ELR (cell line): ENCODE measurements at places on chromosomes 7 and 10.
A peak's percentile ranks its signal among the peaks of the same experiment; 100 is the strongest.

GRCh38 chr10:6409971-6410643, 170.0 kb downstream of the PRKCQ start:
- peak; percentile 48 for DNase-seq

GRCh38 chr10:89303161-89303560, 1.3 kb downstream of the IFIT2 start:
- DNase-seq = no peak

DNA sequence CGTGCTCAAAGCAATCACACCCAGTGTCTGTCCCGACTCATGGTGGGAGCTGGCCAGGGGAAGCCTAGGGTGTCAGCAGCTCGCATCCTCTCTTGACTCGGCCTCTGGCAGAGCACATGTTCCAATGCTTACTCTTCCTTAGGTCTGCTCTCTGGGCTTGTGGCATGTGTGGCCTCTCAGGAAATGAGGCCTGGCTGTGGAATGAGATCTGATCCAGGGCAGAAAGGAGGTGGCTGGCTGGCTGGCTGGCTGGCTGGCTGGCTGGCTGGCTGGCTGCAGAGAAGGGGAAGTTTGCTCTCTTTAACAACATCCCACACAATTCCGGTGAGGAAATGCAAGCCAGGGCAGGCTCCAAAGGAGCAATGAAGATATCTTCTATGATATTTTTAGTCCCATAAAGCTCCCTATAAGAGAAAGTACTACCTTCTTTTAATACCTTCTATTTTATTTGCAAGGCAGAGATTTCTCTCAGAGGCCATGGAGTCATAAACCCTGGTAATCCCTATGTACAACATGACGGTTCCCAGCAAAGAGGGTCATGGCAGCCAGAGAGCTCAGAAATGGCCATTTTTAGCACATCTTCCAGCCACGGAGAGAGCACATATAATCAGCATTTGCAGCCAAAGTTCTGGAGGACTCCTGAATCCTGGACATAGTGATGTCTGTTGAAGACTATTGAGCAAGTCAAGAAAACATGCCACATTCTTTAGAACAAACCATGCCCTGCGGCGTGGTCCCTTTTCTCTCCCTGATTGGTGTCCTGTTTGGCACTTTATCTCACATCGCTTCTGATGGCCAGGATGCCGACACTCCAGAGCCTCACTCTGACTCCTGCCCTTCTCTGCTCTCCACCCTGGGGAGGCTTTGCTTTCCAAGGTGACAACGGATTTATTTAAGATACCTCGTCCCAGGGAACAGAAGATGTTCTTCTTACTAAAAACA, 153.7 kb downstream of the FANK1 start:
- DNase-seq = peak; percentile 56

DNA sequence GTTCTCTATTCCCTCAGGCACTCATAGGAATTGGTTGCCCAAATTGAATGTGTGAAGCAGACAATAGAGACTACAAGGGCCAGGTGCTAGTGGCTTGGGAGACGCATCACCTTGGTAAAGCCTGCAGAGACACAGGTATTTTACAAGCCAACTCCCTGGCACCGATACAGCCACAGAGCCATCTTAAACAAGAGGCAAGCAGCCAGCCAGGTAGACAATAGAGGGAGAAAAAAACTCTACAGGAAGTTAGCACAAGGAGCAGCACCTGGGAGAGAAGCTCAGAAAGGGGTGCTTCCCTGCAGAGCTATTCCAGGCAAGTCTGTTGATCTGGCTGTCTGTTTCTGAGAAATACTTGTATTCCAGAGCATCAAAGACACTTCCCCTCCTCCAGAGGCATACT, 43.0 kb upstream of the CDK1 start:
- DNase-seq = no peak

GRCh38 chr10:78752708-78753107, 316.1 kb upstream of the ZMIZ1 start:
- no peak for DNase-seq

- no peak for DNase-seq
Measured at GRCh38 chr10:9895453-9895852, 1122.2 kb upstream of the CELF2 start.

- DNase-seq = no peak
Measured at GRCh38 chr10:3747248-3747960, 37.6 kb downstream of the KLF6 start.

- peak; percentile 83 for DNase-seq
Measured at GRCh38 chr7:155258226-155258560, 39.5 kb upstream of the INSIG1 start.

DNA sequence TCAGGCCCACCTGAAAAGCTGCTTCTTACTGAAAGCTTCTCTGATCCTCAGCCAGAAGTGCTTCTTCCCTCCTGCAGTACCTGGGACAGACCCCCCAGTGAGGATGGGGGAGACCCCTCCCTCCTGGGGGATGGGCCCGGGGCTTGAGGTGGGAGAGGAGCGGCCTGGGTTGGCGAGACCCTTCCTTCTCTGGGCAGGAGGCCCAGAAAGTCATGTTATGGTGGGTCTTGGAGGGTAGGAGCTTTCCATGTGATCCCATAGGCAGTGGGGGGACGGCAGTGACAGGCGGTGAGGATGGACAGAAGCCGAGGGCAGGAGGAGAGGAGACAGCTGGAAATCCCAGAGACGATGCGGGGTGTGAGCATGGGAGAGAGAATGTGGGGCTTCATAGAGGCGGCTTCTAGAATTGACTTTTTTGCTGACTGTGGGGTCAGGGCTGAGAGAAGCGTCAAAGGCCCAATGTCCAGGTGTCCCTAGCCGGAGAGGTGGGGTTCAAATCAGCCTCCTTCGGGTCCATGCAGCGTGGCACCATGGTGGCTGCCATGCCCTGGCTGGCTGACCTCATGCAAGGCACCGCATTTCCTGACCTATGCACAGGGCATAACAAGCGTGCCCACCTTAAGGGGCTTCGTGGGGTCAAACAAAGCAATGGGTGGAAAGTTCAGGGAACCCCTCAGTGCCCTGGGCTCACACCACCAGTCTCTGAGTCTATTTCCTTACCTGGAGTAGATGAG, 154.0 kb downstream of the UBE2H start:
- DNase-seq = no peak

DNA sequence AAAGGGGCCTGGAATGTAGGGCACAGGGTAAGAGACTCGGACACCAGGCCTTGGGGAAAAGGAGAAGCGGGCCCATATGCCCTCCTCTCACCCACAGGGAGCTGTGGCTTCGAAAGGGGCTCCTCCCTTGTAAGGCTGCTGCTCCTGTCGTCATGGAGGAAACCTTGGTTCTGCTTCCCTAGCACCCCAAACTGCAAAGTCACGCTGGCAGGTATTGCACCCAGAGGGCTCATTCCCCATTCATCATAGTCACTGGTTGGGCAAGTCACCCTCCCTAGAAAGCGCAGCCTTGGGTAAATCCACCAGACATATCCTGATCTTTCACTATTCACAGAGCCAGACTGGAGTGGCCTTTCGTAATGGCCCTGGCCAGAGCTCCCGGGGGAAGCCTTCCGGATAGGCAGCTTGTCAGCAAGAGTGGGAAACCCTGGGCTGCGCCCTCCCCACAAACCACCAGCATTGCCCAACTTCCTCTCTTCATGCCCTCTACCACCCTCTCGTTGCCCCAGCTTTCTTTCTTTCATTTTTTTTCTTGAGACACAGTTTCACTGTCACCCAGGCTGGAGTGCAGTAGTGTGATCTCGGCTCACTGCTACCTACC, 121.0 kb downstream of the HIP1 start:
- no peak for DNase-seq
